ENCODE measurements at places on chromosomes 5 and 9.

GRCh38 chr9:33106827-33107621, 30.6 kb upstream of the SMU1 start:
- DNase-seq = no peak

DNA sequence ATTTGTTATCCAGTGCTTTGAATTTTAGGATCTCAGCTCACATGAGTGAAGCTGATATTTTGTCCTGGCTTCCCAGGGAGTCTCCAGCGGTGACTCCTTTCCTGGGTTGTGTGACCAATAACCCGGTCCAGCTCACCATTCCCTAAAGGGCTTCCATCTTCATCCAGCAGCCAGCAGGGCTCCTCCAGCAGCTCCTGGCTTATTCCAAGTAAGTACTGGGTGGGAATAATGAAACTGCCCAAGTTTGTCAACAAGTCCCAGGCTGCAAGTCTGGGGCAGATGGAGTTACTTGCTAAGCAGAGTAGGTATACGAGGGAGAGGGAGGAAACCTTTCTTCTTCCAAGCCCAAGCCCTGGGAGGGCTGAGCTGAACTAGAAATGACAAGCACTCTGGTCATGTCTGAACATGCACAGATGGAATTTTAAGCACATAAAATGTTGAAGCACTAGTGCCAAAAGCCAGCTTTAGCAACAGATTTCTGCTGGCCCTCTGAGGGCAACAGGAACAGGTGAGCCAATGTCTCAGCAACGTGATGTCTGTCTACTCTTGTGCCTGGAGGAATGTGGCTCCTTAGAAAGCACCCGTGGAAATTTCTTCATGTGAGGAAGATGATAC, 153.7 kb upstream of the DAPK1 start:
- no peak for DNase-seq

DNA sequence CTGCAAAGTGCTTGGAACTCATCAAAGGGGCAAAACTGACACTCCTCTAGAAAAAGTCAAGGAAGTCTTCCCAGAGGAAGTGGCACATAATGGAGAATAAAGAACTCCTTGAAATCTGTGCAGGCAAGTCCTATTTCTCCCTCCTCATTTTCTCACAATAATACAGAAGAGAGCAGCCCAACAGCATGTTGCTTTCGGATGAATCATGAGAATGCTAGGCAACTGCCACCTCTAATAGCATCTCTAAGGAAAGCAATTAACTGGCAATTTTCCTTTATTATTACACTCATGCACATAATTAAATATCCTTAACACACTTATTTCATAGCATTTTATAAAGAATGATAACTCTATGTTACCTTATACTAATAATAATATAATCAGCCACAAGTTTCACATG, 122.2 kb upstream of the PTGER4 start:
- no peak for DNase-seq

DNA sequence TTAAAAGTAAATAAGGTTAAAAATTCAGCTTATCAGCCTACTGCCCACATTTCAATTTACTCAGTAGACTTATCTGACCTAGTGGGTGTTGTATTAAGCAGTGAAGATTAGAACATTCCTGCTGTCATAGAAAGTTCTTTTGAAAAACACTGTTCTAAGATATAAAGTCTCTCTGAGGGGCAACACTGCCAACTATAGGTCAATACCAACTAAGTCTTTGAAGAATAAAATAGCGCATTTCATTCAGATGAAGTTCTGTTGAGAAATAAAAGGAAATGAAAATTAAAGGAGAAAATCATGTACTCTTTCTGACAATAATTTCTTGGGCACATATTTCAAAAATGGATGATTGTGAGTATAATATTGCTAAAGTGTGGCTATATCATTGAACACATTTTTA, 86.8 kb downstream of the PTPRD start:
- no peak for DNase-seq

DNA sequence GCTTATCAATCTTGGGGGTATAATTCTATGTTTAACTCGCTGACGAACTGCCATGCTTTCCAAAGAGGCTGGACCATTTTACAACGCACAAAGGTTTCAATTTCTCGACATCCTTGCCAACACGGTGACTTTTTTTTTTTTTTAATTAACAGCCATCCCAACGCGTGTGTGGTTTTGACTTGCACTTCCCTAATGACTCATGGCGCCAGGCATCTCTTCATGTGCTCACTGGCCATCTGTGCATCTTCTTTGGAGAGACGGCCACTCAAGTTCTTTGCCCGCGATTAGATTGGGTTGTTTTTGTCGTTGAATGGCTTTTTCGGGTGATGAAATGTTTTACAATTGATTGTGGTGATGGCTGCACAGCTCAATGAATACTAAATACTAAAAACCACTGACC, 12.5 kb upstream of the CARD9 start:
- no peak for DNase-seq

- no peak for DNase-seq
Measured at GRCh38 chr5:76365561-76365960, 37.5 kb upstream of the IQGAP2 start.

DNA sequence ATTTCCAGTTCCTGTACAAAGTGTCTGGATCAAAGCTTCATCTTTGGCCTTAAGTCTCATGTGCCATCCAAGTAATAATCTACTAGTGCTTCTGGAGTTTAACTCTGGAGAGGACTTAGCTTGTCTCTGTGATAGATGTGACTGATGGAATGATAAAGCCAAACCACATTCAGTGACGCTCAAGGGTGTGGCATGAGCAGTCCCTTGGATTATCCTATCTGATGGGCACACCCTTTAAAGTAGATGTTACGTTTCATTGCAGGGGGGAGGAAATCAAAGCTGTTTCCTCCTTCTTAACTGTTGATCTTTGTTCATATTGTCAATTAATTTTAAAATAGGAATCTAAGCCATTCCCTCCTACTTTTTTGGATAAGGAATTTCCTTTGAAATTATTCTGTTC, 8.5 kb upstream of the EGFLAM start:
- no peak for DNase-seq

DNA sequence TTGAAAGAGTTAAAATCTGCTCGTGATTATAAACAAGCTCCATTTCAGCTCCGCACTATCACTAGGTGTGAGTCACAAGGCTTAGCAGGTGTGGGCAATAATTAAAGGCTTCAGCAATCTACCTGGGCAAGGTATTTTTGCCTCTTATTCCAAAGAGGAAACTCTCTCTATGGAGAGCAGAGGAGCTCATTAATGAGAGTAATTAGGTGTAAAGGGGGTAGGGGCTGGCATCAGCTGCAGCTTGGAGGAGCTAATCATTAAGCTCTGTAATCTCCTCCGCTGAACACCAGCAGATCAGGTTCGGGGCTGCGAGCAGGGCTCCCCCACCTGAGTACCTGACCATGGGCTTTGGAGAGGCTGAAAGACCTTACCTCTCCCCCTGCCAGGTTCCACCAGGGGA, 129.2 kb downstream of the CRB2 start:
- DNase-seq = no peak
